ENCODE measurements at places on chromosomes 6 and 20.

DNA sequence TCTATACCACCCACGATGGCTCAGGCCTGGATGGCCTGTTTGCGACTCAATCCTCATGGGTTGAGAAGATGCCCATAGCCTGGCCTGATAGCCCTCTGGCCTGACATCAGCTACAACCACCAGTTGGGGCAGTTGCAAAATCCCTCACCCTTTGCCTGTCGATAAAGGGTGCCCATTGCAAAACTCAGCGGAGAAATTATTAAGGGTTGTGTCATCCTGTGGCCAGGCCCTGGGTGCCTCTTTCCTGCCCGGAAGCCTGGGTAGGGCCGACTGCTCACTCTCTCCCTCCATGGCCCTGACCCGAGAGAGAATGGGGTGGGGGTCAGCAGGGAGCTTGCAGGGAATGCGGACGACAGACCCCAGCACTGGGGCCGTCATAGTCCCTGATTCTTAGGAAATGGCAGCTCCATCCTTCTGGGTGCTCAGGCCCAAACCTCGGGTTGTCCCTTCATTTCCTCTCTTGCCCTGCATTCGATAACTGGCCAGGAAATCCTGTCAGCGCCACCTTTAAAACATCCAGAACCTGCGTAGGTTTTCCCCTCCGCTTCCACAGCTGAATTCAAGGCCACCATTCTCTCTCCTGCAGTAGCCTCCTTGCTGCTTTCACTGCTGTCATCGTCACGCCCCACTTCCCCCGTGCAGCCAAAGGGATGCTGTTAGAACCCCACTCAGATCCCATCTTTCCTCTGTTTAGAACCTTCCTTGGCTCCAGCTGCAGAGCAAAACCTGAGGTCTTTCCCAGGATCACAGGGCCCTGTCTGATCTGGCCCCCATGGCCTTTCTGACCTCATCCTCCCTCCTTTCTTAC, 31.1 kb downstream of the CEBPB start:
- DNase-seq: no peak

GRCh38 chr6:117546674-117547073, 55.6 kb downstream of the GOPC start:
- DNase-seq: no peak

GRCh38 chr6:41636833-41637193, 1.5 kb upstream of the MDFI start:
- no peak for DNase-seq

GRCh38 chr6:89360415-89360999, 8.0 kb upstream of the UBE2J1 start:
- DNase-seq: no peak

DNA sequence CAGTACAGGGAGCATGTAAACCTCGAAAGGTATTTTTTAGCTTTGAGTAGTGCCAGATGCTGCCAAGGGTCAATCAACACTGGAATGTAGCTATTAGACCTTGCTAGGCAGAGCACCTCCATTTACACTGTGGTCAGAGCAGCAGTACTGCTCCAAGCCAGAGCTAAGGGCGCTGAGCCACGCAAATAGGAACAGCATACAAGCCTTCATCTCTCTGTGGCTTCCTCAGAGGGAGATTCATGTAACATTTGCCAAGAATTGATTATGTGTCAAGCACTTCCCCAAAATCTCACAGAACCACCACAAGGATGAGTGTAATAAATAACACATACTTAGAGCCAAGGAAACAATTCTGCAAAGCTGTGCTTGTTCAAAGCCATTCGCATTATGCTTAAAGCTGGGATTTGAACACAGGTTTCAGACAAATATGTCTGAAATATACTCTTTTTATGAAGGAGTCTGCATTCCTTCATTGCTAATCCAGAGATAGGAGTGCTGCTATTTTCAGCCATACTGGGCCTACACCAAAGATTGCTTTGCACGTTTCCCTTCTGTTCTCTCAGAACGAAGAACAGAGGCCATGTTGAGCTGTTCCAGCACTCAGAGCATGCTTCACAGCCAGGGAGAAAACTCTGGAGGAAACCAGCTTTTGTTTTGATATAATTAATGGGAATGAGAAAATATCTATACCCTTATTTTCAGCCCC, 97.7 kb downstream of the SLC16A10 start:
- DNase-seq: no peak

DNA sequence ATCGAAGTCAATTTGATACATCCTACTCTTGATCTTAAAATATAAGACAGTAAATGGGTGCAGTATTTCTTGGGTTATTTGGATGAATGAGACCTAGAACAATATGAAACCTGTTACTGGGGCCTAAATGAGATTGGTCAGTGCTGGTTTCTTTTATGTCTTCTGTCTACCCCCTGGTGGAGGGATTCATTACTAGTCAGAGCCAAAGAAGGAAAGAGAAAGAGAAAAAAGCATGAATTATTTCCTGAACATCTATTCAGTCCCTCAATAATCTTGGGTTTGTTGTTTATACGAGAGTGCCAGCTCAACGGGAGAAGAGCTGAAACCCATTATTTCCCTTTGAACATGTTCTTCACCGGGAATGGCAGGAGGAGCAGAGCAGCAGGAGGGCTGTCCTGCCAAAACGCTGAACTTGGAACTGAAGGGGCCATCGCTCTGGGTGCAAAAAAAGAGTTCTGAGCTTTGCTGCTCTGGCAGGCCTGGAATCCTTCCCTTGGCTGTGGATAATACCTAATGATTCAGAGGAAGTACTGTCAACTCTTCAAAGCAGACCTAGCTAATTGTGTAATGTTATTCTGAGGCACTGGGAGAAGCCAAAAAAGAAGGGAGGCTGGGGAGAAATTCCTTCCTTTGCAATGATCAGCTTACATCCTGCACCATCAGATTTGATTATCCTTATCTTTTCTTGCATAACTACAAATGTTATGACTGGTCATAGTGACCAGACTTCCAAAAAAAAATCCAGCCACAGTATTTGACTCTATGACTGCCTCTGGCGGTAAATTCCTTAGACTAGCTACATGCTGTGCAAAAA, 72.0 kb downstream of the BLOC1S5 start:
- no peak for DNase-seq
